Activated CD4-positive, alpha-beta T cell treated with anti-CD3 and anti-CD28 coated beads, Interleukin-2, amount 50 U/mL, for 16 hours (primary cell): ENCODE measurements at places on chromosomes 7 and 10.

- peak; percentile 80 for DNase-seq
Measured at GRCh38 chr10:128180843-128181242, 54.6 kb upstream of the MKI67 start.

DNA sequence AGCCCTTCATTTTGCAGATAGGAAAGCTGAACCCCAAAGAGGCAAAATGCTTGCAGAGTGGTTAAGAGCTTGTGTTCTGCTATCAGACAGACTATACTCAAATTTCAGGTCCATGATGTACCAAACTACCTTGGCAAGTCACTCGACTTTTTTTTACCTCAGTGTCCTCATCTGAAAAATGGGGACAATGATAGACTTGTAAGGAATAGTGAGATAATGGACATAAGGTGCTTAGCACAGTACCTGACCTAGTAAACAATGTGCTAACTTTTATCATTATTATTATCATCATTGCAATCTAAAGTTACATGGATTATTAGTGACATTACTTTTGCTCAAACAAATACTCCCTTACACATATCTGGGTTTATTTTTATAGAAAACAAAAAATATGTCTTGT is 79.4 kb upstream of the ARID5B start:
- no peak for DNase-seq

DNA sequence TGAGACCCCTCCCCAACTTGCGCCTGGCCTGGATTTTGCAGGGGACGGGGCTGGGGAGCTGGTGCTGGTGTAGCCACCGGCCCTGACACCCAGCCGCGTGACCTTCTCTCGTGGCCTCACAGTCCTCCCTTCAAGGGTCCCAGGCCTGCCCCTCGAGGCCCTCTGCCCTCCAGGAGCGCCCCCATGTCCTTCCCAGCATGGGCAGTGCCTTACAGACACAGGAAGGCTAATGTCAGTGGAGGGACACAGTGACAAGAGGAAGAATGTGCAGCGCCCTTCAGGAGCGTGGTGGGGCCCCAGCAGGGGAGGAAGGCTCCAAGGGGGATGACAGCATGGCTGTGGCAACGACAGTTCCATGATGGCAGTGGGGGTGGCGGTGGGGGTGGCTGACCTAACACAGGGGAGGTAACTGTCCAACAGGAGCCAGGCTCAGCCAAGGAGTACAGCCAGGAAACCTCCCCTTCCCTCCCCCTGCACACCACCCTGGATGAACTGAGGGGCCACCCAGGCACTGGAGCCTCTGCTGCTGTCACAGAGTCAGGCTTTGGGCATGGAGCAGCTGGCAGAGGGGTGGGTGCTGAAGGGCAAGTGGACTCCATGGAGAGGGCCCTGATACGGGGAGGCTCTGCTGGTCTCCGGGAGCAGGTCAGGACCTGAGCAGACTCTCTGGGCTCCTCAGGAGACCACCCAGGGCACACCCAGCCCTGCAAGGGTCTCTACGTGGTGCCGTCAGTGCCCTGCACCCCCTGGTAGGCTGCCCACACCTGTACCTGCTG is 76.0 kb upstream of the RET start:
- DNase-seq = no peak

GRCh38 chr10:89591796-89592271 is 53.2 kb downstream of the PANK1 start:
- no peak for DNase-seq

GRCh38 chr7:75635036-75635435 is 103.7 kb downstream of the HIP1 start:
- no peak for DNase-seq

- no peak for DNase-seq
Measured at GRCh38 chr7:128836729-128837348, 6.6 kb downstream of the FLNC start.
